Activated CD8-positive, alpha-beta T cell treated with anti-CD3 and anti-CD28 coated beads, Interleukin-2, amount 10 ng/mL, durations not matched to agents 7 days and 5 days (primary cell): ENCODE measurements at places on chromosomes 1 and 21.

DNA sequence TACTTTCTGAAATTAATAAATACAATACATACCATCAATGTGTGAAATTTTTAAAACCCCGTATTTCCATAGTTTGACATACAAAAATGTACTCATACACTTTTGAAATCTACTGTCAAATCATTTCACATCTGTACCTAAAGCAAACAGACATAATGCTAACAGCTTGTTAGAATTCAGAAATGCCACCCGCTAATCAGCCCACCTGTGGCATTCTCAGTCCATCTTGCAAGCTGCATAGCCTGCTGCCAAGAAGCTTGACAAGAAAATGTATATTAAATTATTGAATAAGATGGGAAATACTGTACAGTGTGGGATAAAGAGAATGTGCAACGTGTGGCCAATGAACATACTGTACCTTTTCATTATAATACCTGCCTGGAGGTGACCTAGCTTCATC, 55.1 kb downstream of the ZBTB18 start:
- DNase-seq = no peak

GRCh38 chr1:112723511-112723839, 8.3 kb upstream of the PPM1J start:
- DNase-seq = no peak

DNA sequence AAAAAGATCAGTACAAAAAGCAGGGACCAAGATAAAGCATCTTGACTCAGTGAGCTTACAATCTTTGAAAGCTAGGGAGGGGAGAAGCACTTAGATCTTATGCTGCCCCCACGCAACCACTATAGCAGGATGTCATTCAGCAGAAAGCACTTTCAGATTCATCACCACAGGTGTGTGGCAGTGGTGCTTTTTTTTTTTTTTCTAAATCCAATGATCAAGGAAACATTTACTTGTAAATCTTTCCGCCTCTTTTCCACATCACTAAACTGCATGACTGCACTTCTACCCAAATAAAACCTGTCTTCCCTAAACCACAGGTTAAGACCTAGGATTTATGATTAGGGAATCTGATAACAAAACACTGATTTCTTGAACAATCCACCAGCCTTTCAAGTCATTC, 154.8 kb downstream of the SLC45A1 start:
- peak; percentile 69 for DNase-seq

GRCh38 chr1:147264158-147264768, 21.8 kb downstream of the CHD1L start:
- DNase-seq = no peak

GRCh38 chr1:106756752-106757151, 299.7 kb upstream of the PRMT6 start:
- no peak for DNase-seq
